WTC11 (cell line): ENCODE measurements at places on chromosomes 3 and 15.

GRCh38 chr3:39707314-39707909 lies 102.0 kb upstream of the MYRIP start:
- no peak for DNase-seq

DNA sequence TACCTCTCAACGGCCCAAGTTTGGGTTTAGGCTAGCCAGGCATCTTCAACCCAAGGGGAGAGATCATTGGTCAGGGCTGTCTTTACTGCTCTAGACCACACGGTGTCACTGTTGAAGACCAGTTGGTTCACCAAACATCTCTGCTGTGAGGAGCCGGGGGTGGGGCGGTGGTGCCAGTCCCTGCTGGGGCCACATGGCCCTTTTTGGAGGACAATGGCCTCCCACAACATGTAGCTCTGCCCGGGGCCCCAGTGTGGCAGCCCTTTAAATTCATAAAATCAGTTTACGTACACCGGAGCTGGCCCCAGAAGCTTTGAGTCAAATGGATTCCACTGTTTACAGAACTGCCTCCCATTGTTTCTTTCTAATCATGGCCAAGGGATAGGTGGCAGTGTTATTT lies 19.1 kb upstream of the TM4SF18 start:
- DNase-seq = peak; percentile 75

DNA sequence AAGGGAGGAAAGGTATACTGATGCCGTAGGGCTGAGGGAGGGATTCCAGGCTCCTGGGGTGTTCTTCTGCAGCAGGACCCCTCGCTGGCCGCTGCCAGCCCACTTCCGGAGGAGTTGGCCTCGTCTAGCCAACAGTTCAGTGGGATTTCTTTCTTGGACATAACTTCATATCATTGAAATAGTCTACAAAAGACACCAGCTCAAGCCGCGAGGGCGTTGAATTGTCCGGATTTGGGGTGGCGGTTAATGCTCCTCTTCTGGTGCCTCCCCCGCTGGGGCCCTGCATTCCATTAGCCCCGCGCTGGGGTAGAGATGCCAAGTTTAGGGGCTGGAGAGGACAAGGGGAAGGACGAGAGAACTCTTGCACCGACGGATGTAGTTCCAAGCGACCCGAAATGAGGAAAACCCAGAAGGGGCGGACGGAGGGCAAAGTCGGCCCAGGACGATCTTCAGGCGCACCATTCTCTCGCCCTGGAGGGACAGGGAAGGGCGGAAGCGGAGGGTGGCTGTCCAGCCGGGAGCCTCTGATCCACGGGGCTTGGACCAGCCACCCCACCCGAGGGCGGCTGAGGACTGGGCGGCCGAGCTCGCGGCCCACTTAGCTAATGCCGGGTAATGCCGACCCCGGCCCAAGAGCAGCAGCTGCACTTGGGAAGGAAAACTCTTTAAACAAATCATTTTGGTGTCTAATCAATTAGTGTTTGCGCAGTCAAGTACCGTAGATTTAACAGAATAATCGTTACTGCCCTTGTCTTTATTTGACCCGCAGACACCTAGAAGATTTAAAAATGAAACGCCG lies 4.7 kb upstream of the ONECUT1 start:
- DNase-seq = no peak

- no peak for DNase-seq
These were observed 119.9 kb downstream of the PDZRN3 start for GRCh38 chr3:73504852-73505251.
